Cardiac muscle cell (in vitro differentiated cells and primary cell): ENCODE measurements at places on chromosomes 6 and 20. TPM values are rescaled to one million over a fixed set of nuclear protein-coding genes. Genes with fewer than 3 reads are reported as not detected.

ADGRB3 gene
- polyA plus RNA-seq: 1.2 and 2.5 TPM in 2 replicates

MAN1A1 gene
- 19.2 and 21.5 TPM in 2 replicates for polyA plus RNA-seq

ARMH2 gene
- not detected in 2 replicates for polyA plus RNA-seq

MUC21 gene
- polyA plus RNA-seq: not detected in 2 replicates
